ENCODE measurements at places on chromosomes 2 and 18.
A peak's percentile ranks its signal among the peaks of the same experiment; 100 is the strongest.

- no peak for DNase-seq
Observed at GRCh38 chr2:441258-442022, 153.5 kb upstream of the ALKAL2 start.

DNA sequence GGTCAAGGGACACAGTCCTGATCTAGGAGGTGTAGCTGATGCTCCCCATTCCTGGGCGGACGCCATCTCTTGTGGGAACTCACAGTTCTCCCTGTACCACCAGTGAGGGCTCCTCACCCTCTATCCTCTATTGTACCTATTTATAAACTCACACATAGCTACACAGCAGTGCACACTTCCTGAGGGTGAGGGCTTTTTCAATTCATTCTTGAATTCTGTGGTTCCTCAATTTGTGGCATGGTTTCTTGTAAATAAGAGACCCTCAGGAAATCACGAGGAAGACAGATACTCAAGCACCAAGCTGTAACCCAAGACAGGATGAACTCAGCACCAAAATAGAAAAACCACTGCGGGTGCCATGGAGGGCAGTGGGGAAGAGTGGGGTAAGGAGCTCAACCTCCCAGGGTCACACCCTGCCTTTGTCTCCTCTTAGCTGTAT, 245.9 kb upstream of the PXDN start:
- no peak for DNase-seq

- DNase-seq: peak; percentile 64
Observed at GRCh38 chr2:218999881-219000568, 6.8 kb upstream of the CRYBA2 start.

DNA sequence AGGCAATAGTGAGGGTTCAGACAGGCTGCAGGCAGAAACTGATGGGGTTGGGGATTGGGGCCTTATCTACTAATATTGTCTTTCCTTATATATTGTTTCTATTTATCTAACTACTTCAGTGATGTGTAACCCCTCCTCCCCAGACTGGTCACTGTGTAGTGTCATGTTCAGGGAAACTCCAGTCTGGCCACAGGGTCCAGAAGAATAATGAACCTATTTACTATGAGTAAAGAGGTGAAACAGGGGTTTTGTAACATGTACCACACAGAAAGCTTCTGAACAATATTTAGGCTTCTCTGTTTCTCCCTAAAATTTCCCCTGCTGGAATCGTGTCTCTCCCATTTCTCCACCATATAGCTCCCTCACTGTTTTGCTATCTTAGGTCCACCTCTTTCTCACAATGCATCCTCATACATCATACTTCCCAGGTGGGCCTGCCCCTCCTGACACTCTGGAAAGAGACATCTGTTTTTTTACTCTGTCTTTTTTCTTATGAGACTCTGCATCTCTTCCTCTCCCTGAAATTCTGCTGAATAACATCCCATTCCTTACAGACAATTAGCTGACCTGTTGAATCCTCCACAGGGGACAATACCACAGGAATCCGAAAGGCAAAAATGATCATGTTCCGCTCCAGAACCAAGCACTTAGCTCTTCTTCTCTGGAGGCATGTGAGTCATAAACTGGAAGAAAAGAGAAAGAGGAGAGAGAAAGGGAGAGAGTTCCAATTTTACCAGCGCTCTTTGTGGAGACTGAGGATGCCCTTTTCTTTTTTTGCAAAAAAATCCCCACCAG, 154.8 kb downstream of the ZEB2 start:
- no peak for DNase-seq

DNA sequence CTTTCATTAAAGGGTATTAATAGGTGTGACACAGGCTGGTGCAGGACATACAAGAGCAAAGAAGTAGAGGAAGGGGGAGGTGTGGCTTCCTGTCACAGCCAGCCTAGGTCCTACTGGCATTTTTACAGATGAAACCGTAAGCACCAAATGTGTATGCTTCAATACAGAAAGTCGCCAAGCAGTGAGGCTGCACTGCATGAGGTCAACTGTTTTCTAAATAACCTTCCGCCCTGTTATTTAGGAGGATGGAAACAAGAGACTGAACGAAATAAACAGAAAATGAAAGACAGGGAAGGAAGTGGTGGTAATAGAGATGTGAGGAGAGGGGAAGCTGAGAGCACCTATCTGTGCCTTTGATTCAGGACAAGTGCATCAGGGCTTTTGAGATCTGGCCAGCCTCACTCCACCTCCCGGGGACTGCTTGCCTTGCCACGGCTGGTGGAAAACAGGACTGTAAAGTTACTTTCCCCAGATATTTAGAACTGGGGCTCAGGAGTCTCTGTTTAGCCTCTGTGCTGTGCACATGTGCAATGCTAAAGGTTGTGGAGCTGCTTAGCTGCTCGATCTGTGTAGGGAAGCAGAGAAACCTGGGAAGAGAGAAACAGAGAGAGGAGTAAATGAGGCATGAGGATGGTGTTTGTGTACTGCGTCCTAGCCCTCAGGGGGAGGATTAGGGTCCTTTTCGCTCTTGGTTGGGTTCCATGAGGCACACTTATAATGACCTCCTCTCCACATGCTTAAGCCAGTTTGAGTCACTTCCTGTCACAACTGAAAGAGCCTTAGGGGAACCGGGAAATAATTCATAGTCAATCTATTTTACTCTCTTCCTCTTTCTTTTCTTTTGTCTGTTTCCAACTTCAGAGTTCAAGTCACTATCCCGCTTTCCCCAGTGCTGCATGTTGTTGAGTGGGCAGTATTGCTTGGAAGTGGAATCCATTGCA, 62.3 kb upstream of the BOD1L2 start:
- DNase-seq: no peak

DNA sequence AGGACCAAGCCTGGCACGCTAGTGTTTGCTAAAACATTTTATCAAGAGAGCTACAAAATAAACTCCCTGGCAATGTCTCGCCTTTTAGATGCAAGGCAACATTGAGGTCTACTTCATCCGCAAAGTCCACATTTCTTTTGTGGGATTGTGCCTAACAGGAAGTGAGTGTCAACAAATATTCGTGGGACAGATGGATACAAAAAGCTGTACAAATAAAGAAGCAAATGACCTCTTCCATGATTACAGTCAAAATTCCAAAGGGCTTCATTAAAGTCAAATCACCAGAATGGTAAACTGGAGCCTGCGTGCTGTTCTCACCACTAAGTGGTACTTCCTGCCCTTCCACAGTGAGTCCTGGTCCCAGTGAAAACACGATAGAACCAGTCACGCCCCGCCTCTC, 40.4 kb downstream of the L3MBTL4 start:
- no peak for DNase-seq

DNA sequence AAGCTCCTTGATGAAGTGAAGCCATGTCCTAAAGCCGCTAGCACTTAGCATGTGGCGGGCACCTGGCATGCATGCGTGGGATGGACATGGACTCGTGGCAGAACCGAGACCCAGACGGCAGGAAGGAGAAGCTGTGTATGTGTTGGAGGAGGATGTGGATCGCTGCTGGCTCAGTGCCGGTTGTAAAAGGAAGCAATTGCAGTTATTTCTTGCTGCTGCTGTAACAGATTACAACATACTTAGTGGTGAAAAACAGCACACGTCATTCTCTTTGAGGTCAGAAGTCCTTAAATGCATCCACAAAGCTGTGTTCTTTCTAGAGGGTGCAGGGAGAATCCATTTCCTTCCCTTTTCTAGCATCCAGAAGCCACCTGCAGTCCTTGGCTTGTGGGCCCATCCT, 74.6 kb downstream of the AGAP1 start:
- no peak for DNase-seq

GRCh38 chr2:2542316-2542715, 211.2 kb upstream of the MYT1L start:
- DNase-seq: no peak

- no peak for DNase-seq
Observed at GRCh38 chr18:76420898-76421684, 74.0 kb downstream of the ZNF516 start.

DNA sequence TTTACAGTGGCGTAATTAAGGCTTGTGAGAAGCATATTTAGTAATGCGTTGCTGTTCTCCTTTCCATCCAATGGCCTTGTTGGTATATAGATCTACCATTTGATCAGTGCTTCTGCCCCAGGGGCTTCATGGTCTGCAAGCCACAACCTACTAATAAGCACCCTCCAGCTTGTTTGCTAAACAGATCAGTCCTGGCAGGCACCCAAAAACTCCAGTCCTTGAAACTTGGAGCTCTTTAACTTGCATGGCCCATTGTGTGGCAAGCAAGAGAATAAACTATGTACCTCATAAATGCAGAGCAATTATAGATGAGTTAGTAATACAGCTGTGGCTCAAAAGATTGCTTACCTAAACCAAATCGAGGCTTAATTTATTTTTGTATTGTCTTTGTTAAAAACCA, 158.5 kb downstream of the FTCDNL1 start:
- peak; percentile 46 for DNase-seq

GRCh38 chr2:235661167-235661937, 167.5 kb downstream of the AGAP1 start:
- DNase-seq: peak; percentile 43

- no peak for DNase-seq
Observed at GRCh38 chr2:98975611-98976010, 39.6 kb upstream of the CRACDL start.

GRCh38 chr18:25229920-25230319, 122.0 kb downstream of the ZNF521 start:
- DNase-seq: no peak

DNA sequence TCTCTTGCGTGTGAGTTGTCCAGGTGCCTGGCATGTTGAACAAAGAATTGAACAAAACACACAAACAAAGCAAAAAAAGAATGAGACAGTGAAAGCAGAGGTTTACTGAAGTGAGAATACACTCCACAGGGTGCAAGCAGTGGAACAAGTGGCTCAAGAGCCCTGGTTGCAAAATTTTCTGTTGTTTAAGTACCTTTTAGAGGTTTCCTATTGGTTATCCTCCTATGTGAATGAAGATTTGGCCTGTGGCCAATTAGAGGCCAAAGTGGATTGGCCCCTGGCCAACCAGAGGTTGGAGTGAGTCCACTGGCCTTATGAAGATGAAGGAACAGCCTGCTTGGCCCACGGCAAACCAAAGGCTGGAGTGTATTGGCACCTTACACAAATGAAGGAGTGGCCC, 1188.5 kb upstream of the NRXN1 start:
- DNase-seq: no peak

GRCh38 chr2:80105015-80105640, 199.4 kb downstream of the LRRTM1 start:
- DNase-seq: no peak

DNA sequence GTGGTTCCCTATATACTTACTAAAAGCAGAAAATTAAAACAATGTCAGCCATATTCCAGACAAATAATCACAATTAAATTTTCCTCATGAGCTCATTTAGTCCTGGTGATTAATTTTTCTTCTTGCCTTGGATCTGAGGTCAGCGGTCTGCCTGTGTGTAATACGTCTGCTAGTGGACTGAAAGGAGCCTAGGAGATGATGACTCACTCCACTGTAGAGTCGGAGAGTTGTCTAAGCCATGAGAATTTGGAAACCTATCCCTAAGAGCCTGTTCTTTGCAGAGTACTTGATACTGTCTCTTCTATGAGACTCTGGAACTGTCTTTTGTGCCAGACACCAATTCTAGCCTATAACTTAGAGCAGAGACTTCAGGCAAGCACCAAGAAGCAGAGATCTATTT, 94.2 kb upstream of the RAB27B start:
- no peak for DNase-seq

GRCh38 chr2:1476617-1477195, 63.4 kb downstream of the TPO start:
- no peak for DNase-seq

GRCh38 chr2:168034616-168035015, 212.8 kb downstream of the STK39 start:
- DNase-seq: no peak

GRCh38 chr2:176742271-176742670, 470.3 kb upstream of the HNRNPA3 start:
- no peak for DNase-seq

- DNase-seq: no peak
Observed at GRCh38 chr2:100692906-100693305, 127.0 kb upstream of the NPAS2 start.

DNA sequence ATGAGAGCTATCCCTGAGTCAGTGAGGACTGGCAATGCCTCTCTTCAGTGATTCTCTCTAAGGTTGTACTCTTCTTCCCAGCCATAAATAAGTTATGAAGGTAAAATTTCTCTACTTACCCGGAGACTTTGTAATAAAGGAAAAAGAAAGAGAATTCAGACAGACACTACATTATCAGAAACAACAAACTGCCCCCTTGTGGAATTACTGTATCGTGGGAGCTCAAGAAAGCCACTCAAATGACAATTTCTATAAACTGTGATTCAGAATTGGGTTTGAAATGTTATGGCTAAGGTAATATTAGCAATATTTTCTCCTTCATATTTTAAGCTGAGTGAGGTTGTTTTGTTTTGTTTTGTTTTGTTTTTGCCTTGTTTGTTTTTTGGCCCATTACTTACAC, 155.8 kb upstream of the TANK start:
- DNase-seq: no peak

- no peak for DNase-seq
Observed at GRCh38 chr2:12452185-12452584, 264.6 kb upstream of the TRIB2 start.

DNA sequence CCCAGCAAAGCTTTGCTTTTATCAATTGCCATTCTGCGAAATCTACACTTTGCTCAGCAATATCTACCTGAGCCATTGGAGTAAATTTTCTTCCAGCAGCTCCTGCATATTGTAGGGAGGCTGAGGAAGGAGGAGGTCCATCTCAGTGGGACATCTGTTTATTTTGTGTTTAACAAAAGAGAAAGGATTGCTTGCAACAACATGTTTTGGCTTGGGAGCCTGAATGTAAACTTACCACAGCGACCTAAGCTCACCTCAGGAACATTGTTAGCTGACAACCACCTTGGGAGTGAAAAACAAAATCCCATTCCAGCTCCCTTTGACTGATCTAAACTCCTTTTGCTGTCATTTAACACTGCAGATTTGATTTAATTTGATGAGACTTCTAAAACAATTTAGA, 356.1 kb downstream of the SS18 start:
- DNase-seq: no peak

GRCh38 chr18:45522371-45522770, 92.9 kb upstream of the SLC14A2 start:
- no peak for DNase-seq

DNA sequence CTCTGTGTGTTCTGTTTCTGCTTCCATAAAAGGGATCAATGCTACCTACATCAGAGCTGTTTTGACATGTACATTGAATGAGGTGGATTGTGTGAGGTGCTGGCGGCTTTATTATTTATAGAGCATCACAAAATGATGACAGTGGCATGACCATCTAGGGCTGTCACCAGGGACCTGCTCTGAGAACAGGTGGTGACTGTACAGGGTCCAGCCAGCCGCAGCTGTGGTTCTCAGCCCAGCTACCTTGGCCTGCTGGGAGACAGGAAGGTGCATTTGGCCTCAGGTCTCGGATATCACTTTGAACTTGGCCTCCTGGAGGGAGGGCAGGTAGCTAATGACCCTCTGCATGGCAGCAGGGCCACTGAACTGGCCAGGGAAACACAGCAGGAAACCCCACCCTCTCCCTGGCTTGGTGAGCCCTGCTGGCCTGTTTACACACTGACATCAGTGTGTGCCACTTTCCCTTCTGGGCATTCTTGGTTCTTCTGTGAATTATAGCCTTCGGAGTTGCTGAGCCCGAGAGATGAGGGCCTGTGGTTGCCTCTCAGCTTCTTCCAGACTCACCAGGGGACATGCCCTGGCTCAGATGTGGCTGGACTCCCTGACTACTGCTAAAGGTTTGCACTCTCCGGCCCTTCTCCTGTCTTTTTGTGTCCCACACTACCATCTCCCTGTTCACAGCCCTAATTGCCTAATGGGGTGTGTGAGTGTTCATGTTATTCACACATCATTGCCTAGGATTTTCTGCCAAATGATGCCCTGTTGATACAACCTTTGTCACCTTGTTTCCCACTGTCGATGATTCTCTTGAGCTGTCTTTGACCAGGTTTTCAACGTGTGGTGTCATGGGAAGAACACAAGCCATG, 109.2 kb upstream of the RAB12 start:
- no peak for DNase-seq

Data from NCI-H187 treated with DMSO at 0.1 percent for 48 hours (cell line).